ENCODE measurements at places on chromosomes 12 and 14. TPM values are rescaled to one million over a fixed set of nuclear protein-coding genes. Genes with fewer than 3 reads are reported as not detected.
A peak's percentile ranks its signal among the peaks of the same experiment; 100 is the strongest.

GRCh38 chr12:27014859-27015729 lies 910 bp upstream of the TM7SF3 start:
- no peaks in the 10 kb centered on the region for H3K36me3 ChIP-seq
- peaks cover 26% of the 10 kb centered on the region for H3K4me1 ChIP-seq
- H3K27ac ChIP-seq, result peak overlapping the region; percentile 95
- no peaks in the 10 kb centered on the region for H3K27me3 ChIP-seq
- peak overlapping the region; percentile 85 for H3K4me3 ChIP-seq
- no peak for DNase-seq

GRCh38 chr12:124617615-124618014 lies 50.2 kb upstream of the NCOR2 start:
- no peak overlapping the region for H3K27ac ChIP-seq
- no peak for DNase-seq
- H3K27me3 ChIP-seq, result no peaks in the 10 kb centered on the region
- no peaks in the 10 kb centered on the region for H3K36me3 ChIP-seq

DNA sequence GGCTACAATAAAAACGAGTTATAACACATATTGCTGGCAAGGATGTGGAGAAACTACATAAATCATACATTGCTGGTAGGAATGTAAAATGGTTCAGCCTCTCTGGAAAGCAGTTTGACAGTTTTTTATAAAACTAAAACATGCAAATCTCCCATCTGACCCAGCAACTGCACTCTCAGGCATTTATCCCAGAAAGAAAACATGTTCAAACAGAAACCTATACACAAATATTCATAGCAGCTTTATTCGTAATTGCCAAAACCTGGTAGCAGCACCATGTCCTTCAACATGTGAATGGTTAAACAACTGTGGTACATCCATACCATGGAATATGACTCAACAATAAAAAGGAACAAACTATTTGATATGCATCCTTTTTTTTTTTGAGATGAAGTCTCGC lies 10.1 kb upstream of the TMCC3 start:
- peaks cover 4% of the 10 kb centered on the region for H3K4me1 ChIP-seq
- no peaks in the 10 kb centered on the region for H3K27me3 ChIP-seq
- H3K36me3 ChIP-seq, result no peaks in the 10 kb centered on the region
- no peak overlapping the region for H3K4me3 ChIP-seq
- no peak for DNase-seq
- no peak overlapping the region for H3K27ac ChIP-seq

DNA sequence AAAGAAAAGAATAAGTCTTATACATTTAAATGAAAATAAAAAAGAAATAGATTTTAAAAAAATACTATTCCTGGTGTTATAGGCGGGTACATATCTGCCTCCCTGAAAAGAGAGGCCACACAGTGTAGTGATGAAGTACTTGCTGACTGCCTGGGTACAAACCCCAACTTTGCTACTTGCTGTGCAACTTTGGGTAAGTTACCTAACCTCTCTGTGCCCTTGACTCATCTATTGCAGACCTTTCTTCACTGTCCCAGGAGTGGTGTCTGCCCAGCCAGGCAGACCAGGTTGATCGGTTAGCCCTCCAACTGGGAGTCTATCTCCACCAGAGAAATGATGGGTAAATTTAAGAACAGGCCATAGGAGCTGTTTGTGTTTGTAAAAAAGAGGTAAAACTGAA lies 82.0 kb downstream of the SLC24A4 start:
- no peaks in the 10 kb centered on the region for H3K27me3 ChIP-seq
- no peak overlapping the region for H3K27ac ChIP-seq
- DNase-seq, result no peak
- H3K36me3 ChIP-seq, result no peaks in the 10 kb centered on the region
- no peaks in the 10 kb centered on the region for H3K4me1 ChIP-seq
- no peak overlapping the region for H3K4me3 ChIP-seq

- H3K27ac ChIP-seq, result no peak overlapping the region
- H3K4me1 ChIP-seq, result peaks cover 7% of the 10 kb centered on the region
- H3K27me3 ChIP-seq, result no peaks in the 10 kb centered on the region
- H3K36me3 ChIP-seq, result no peaks in the 10 kb centered on the region
- no peak overlapping the region for H3K4me3 ChIP-seq
Observed at GRCh38 chr14:99413172-99413571, 67.5 kb downstream of the SETD3 start.

GRCh38 chr12:104638218-104638850 lies 181.6 kb downstream of the CHST11 start:
- H3K27me3 ChIP-seq, result no peaks in the 10 kb centered on the region
- no peaks in the 10 kb centered on the region for H3K4me1 ChIP-seq
- no peak overlapping the region for H3K27ac ChIP-seq
- H3K4me3 ChIP-seq, result no peak overlapping the region
- H3K36me3 ChIP-seq, result no peaks in the 10 kb centered on the region
- DNase-seq, result no peak

GRCh38 chr12:130830246-130830551 lies 8.9 kb downstream of the STX2 start:
- no peak for DNase-seq
- H3K27me3 ChIP-seq, result no peaks in the 10 kb centered on the region
- H3K27ac ChIP-seq, result no peak overlapping the region
- H3K4me1 ChIP-seq, result no peaks in the 10 kb centered on the region
- H3K36me3 ChIP-seq, result no peaks in the 10 kb centered on the region

DNA sequence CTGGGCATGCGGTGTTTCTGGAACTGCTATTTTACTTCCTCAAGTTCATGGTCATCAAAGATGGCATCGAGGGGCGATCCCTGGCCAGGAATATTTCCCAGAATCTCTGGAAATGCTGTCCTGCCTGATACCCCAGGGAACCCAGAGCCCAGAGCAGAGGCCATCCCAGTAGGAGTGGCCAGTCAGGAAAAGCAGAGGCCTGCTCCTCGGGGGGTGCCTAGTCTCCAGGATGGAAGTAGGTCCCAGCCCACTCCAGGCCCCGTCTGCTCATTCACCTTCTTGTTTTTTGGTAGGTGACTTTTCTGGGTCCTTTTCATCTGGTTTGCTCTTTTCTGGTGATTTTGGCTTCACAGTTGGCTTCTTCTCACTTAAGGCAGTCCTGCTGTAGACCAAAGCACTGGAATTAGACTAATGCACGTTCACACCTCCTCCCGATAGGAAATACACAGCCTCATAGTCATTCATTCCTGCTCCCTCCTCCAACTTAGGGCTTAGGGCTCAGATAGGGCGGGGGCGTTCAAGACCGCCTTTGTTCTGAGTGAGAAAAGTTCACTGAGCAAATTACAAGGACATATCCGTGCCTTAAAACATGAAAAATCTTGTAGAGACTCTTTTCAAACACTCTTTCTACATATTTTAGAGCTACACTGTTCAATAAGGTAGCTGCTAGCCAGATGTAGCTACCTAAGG lies 51.1 kb downstream of the TRAFD1 start:
- H3K4me3 ChIP-seq, result no peak overlapping the region
- no peak overlapping the region for H3K27ac ChIP-seq

- H3K4me3 ChIP-seq, result no peak overlapping the region
- no peak for DNase-seq
- no peak overlapping the region for H3K27ac ChIP-seq
- H3K36me3 ChIP-seq, result no peaks in the 10 kb centered on the region
- no peaks in the 10 kb centered on the region for H3K4me1 ChIP-seq
Observed at GRCh38 chr14:97641827-97642226, 844.6 kb downstream of the VRK1 start.

GRCh38 chr12:24078318-24078765 lies 128.9 kb upstream of the SOX5 start:
- DNase-seq, result no peak
- H3K27ac ChIP-seq, result no peak overlapping the region
- no peaks in the 10 kb centered on the region for H3K27me3 ChIP-seq
- no peak overlapping the region for H3K4me3 ChIP-seq

DNA sequence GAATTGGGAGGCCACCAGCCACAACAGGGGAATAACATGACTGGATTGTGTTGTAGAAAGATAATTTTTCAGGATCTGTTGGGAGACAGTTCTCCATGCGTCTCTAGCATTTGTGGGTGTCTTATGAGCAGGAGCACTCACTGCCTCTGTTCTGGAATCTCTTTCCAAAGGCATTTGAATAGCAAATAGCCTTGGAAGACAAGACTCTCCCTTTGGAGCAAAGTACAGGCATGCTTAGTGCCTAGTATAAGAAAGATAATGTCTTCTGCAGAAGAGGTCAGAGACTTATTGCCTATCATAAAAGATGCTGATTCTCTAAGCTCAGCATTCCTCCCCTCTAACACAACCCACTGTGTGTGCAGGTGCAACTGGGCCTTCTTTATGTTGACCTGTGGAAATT lies 58.3 kb downstream of the VCPKMT start:
- no peaks in the 10 kb centered on the region for H3K27me3 ChIP-seq
- H3K27ac ChIP-seq, result no peak overlapping the region
- H3K4me1 ChIP-seq, result peaks cover 7% of the 10 kb centered on the region
- DNase-seq, result no peak

GRCh38 chr12:38053113-38053512 lies 263.5 kb upstream of the ALG10B start:
- no peak overlapping the region for H3K4me3 ChIP-seq
- H3K36me3 ChIP-seq, result no peaks in the 10 kb centered on the region
- no peaks in the 10 kb centered on the region for H3K27me3 ChIP-seq
- H3K4me1 ChIP-seq, result no peaks in the 10 kb centered on the region
- no peak for DNase-seq

- H3K27me3 ChIP-seq, result peaks cover 99% of the 10 kb centered on the region
- H3K4me1 ChIP-seq, result peaks cover 11% of the 10 kb centered on the region
- no peak overlapping the region for H3K27ac ChIP-seq
- no peaks in the 10 kb centered on the region for H3K36me3 ChIP-seq
- DNase-seq, result no peak
Observed at GRCh38 chr14:56812364-56813141, 2.3 kb upstream of the OTX2 start.

DNA sequence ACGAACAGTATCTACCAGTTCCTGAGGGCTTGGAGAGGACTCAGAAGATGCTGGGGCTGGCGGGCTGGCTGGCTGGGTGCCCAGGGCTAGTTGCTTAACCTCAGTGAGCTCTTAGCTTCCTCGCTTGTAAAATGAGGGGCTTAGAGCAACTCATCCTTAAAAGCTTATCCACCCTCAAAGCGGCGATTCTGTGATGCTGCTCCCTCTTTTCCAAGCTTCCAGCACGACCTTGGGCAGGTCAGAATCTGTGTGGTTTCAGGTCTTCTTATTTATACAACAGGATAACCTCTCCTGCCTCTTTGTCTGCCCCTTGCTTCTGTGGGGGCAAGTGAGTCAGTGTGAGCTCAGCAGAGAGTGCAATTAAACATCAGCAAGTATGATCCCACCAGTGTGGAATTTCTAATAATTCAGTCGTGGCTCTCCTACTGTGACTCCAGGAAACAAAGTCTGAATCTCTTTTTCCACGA lies 281.8 kb downstream of the KSR2 start:
- H3K27ac ChIP-seq, result no peak overlapping the region
- H3K36me3 ChIP-seq, result no peaks in the 10 kb centered on the region
- peak; percentile 21 for DNase-seq
- H3K4me1 ChIP-seq, result no peaks in the 10 kb centered on the region
- no peaks in the 10 kb centered on the region for H3K27me3 ChIP-seq
- no peak overlapping the region for H3K4me3 ChIP-seq

GRCh38 chr12:4153343-4153892 lies 120.1 kb upstream of the CCND2 start:
- H3K4me3 ChIP-seq, result no peak overlapping the region
- no peaks in the 10 kb centered on the region for H3K4me1 ChIP-seq
- peaks cover under 1% of the 10 kb centered on the region for H3K27me3 ChIP-seq
- no peak for DNase-seq

DNA sequence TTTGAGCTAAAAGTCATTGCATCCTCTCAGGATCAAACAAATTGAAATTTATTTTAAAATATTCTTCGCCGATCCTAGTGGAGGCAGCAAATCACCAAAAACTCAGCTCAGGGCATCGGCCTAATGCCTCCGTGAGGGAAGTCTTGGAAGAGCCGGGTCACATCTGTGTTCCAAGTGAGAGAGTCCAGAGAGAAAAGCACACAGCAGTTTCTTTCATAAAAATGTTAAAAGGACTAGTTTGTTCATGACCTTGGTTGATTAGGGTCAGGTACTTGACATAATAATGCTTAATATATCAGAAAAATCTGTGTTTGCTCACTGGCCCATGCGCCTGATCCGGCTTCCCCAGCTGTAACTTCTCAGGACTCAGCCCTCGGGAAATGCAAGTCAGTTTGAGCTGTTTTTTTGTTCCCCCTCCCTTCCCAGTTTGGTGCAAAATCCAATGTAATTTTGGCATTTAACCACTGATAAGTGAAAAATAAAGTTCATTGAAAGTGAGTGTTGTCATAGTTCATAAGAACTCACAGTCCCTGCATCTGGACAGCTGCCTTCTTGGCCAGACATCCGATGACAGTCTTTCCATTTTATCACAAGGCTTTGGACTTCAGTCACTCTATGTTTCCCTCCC lies 161.7 kb downstream of the CAND1 start:
- peak; percentile 52 for DNase-seq
- H3K27me3 ChIP-seq, result no peaks in the 10 kb centered on the region
- peaks cover 25% of the 10 kb centered on the region for H3K4me1 ChIP-seq
- no peaks in the 10 kb centered on the region for H3K36me3 ChIP-seq

DNA sequence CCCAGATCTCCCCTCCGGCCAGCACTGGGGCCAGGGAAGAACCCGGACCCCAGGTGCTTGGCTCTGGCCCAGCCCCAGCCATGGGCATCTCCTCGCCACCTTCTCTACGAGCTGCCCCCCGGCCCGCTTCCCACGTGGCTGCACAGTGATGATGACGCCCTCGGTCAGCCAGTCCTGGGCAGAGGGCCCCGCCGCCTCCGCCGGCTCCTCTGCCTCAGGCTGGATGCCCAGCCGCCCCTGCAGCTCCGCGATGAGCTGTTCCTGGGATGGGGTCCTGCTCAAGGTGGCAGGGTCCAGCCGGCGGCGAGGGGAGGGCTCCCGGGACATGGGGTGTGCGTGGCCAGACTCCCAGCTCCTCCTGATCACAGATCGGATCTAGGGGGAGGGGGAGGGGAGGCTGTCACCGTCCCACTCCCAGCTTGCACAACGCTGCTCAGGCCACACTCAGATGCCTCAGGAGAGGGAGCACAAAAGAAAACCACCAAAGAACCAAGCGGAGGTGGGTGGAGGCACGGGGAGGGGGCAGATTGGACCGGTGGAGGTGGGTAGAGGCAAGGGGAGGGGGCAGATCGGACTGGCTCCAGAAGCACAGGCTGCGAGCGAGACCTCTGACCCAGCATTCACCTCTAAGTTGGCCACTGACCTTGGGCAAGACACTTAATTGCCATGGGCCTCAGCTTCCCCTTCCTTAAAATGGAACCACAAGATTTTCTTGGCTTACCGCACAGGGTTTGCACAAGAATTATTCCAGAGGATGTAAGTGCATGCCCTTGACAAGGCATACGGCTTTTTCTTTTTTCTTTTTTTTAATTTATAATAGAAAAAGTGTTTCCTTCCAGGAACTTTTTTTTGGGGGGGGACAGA lies 16.1 kb upstream of the RPLP0 start:
- no peak overlapping the region for H3K27ac ChIP-seq
- H3K36me3 ChIP-seq, result no peaks in the 10 kb centered on the region
- H3K4me3 ChIP-seq, result no peak overlapping the region
- H3K4me1 ChIP-seq, result no peaks in the 10 kb centered on the region
- no peaks in the 10 kb centered on the region for H3K27me3 ChIP-seq

GRCh38 chr12:128652136-128652751 lies 171.5 kb downstream of the SLC15A4 start:
- DNase-seq, result no peak
- H3K4me1 ChIP-seq, result no peaks in the 10 kb centered on the region
- H3K27ac ChIP-seq, result no peak overlapping the region
- no peak overlapping the region for H3K4me3 ChIP-seq

- no peak overlapping the region for H3K4me3 ChIP-seq
- peaks cover 44% of the 10 kb centered on the region for H3K27me3 ChIP-seq
- no peaks in the 10 kb centered on the region for H3K4me1 ChIP-seq
- DNase-seq, result no peak
- no peaks in the 10 kb centered on the region for H3K36me3 ChIP-seq
Observed at GRCh38 chr14:23579311-23579630, 681 bp upstream of the JPH4 start.

The CD63 gene
- 1,107 TPM for total RNA-seq

The EAPP gene
- total RNA-seq, result 27.8 TPM

The TUBA1A gene
- 33.3 TPM for total RNA-seq

The NR4A1 gene
- 131 TPM for total RNA-seq

The CCDC38 gene
- not detected for total RNA-seq

All from gastrocnemius medialis (tissue), 4 donors.